SIG-M5 (cell line): ENCODE measurements at places on chromosomes 3 and 15.

DNA sequence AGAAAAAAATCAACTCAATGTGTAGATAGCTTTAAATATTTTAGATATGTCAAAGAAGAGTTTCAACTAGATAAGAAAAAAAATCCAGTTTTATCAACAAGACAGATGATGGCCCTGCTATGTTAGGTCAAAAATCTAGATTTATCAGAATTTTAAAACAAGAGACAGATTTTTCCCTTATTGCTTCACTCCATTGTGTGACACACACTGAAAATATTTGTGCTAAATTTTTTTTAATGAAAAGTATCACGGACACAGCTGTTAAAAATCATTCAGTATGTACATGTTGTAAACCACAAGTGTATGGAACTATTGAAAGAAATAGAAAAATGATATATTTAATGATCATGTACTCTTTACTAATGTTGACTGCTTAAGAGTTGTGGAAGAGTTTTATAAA is 43.6 kb downstream of the FOXB1 start:
- DNase-seq = no peak

GRCh38 chr3:159824333-159824732 is 164.3 kb upstream of the IL12A start:
- no peak for DNase-seq

DNA sequence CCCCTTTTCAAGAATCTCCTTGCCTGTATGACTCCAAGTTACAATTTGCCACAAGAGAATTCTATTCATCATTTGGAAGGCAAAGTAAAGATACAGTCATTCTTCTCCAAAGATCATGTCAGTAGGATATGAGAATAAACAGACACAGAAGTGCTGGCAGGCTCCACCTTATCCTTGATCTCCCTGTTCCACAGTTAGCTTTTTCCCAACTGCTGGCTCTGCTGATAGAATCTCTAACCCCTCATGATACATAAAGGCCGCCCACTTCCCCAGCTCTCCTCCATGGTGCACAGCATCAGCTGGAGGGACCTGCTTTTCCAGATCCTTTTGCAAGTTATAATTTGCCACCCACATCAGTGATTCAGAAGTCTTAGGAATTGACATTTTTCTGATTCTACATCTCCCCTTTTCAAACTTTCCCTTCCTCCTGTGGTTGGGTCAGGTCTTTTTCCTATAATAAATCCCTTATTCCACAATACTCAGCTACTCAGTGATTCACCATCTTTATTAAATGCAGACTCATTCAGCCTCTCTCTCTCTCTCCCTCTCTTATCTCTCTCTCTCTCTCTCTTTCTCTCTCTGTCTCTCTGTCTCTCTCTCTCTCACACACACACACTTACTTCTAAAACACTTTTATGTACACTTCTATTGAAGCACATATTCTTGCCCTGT is 465.4 kb downstream of the GBE1 start:
- DNase-seq = no peak

DNA sequence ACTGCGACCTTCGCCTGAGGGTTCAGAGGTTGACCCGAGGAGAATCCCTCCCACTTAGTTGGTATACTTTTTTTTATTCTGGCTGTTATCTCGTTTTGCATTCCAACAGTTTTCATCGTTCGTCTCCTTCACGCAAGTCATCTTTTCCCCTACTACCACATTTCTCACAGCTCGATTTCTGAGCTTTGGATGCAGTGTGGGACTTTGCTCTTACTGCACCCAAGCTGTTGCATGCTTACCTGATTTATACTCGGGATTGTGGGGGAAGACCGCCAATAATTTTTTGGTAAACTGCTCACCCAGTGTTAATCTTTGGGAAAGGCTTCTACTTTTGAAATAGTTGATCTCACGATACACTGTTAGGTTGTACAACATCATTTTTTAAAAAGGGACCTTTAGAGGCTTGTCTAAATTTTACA is 702 bp downstream of the TBC1D23 start:
- no peak for DNase-seq

DNA sequence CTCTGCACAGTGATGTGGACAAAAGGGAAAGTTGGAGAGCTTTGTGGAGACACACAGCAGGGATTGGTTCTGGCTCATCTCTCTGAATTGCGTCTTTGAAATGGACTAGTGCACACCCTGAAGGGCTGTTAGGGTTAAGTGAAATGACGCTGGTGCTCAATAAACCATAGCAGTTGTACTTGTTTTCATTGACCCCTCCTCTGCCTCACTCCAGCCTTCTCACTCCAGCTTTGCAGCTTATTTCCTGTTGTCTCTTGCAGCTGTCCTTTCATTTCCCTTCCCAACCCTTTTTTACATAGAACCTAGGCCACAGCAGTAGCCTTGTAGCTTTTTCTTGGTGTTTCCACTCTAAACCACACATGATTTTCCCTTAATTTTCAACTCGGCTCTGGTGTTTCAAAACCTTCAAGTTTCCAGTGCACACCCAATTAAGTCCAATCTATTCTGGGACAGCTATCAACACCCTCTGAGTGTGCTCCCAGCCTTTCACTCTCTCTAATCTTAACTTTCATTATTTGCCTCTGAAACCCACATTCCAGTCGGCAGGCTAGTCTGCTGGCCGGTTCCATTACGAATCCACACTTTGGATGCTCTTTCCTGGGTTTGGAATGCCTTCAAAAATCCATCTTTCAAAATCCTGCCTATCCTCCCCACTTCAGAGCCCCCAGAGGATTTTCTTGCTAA is 6.4 kb downstream of the C3orf52 start:
- DNase-seq = no peak

DNA sequence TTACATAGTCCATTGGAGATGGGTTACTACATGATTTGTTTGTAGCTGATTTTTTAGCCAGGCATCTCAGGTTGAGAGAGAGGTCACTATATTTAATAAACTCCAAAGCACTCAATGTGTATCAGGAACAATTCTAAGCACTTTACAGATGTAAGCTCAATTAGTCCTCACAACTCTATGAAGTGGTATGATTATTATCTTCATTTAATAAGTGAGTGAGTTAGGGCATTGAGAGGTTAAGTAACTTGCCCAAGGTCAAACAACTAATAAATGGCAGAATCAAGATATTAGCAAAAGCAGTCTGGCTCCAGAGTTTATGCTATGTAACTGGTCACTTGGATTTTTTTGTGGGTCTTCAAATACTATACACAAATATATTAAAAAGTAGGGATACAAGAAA is 56.3 kb upstream of the ABI3BP start:
- DNase-seq = no peak

DNA sequence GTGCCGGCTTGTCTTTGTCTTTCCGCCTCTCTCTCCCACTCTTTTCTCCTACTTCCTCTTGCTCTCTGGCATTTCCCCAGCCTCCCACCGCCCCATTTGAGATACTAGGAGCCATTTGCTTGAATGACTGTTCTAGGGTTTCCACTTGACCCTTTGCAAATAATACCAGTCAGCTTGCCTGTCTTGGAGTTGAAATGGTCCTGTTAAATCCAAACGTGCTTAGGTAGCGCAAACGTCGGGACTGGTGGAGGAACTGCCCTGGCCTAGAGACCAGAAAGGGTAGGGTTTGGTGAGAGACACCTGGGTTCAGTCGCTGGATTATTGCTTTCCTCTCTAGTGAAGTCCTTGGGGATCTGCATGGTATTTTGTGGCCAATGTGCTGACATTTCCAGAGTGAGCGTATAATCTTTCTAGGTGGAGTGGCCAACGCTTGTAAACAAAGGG is 10.6 kb downstream of the ZIC1 start:
- DNase-seq = no peak

DNA sequence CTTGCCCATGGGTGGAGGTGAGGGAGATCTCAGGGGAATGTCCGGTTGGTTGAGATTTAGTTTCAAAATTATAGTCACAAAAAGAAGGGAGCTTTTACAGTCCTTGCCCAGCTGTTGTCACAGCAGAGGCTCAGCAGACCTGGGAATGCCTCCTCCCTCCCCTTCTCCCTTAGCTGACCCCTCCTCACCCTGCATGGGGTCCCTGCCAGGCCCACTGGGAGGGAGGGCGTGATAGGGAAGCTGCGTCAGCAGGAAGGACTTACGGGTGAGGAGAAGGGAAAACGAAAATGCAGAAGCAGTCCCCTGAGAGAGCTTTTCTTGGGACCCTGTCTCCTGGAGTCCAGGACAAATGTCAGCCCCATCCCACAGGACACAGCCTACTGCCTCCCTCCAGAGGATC is 18.9 kb downstream of the SCN5A start:
- DNase-seq = no peak

GRCh38 chr3:147387291-147387884 is 19.0 kb downstream of the ZIC4 start:
- DNase-seq = no peak

- no peak for DNase-seq
These were observed 4.0 kb downstream of the PEX11A start for GRCh38 chr15:89686522-89686921.

DNA sequence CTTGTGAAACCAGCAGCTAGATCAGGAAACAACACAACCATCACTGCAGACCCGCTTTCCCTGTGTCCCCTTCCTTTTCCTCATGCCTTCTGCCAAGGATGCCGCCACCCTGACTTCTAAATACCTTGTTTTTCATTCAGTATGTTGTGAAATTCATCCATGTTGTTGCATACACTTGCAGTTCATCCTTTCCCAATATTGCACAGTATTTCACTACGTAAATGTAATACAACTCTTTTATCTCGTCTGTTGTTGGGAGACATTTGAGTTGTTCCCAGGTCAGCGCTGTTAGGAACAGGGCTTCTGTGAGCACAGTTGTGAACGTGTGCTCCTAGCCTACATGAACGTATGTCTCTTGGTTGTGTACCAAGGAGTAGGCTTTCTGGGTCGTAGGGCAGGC is 24.2 kb downstream of the TLNRD1 start:
- no peak for DNase-seq
